T-helper 17 cell (primary cell): ENCODE measurements at places on chromosomes 3 and 15.

DNA sequence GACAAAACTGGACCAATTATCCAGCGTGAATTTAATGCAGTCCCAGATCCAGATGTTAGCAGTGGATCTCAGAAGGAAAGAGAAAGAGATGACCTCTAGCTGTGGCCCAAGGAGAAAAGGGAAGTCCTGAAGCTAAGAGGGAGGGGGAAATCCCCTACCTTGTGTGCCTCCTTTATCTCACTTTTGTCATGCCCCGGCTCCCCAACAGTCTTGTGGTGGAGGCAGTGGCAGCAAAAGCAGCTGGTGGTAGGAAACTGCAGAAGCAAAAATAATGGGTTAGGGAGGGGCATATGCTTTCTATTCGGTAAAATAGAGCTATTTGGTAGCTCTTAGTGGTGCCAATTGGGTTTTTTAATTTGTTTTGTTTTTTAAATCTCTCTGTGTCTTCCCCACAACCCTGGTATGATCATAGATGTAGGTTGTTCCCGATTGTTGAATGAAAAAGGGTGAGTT is 56.5 kb downstream of the MCTP2 start:
- peak; percentile 10 for DNase-seq

- no peak for DNase-seq
These were observed 818.2 kb upstream of the LMCD1 start for GRCh38 chr3:7683426-7683825.

DNA sequence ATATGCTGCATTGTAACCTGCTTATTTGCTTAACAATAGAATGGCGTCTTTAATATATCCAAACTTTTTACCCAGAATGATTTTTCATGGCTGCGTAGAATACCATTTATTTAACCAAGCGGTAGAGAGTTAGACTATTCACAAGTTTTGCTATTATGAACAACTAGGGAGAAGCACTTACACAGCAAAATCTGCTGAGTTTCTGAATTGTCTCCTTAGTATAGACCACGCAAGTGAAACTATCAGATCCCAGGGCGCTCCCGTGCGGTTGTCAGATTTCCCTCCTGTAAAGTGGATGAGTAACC is 12.6 kb upstream of the ADPGK start:
- no peak for DNase-seq

- no peak for DNase-seq
These were observed 99.5 kb downstream of the SV2B start for GRCh38 chr15:91199511-91199910.

GRCh38 chr15:73927003-73927475 is 777 bp downstream of the LOXL1 start:
- no peak for DNase-seq

- DNase-seq, result no peak
These were observed 18.3 kb downstream of the ZIC4 start for GRCh38 chr3:147387885-147388699.

GRCh38 chr3:131454501-131454900 is 48.3 kb downstream of the MRPL3 start:
- DNase-seq, result no peak

GRCh38 chr3:14389166-14389606 is 13.2 kb upstream of the SLC6A6 start:
- DNase-seq, result no peak

DNA sequence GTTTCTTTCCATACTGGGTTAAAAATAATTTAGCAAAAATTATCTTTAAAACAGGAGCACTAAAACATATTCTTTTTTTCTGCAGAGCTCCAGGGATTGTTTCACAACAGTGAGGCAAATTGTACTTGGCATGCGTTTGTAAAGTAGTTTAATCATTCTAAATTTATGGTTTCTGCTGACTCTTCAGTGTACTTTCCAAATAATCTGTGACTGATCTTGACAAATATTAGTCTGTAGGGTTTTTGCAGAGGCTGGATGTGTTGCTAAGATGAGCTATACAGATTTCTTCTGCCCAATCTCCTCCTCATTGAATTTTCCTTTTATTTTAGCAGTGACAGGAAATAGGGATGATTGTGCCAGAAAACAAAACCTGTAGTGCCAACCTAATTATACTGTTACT is 328.0 kb upstream of the MANF start:
- no peak for DNase-seq

- DNase-seq, result no peak
These were observed 159.7 kb downstream of the POLR2M start for GRCh38 chr15:57866149-57866736.

DNA sequence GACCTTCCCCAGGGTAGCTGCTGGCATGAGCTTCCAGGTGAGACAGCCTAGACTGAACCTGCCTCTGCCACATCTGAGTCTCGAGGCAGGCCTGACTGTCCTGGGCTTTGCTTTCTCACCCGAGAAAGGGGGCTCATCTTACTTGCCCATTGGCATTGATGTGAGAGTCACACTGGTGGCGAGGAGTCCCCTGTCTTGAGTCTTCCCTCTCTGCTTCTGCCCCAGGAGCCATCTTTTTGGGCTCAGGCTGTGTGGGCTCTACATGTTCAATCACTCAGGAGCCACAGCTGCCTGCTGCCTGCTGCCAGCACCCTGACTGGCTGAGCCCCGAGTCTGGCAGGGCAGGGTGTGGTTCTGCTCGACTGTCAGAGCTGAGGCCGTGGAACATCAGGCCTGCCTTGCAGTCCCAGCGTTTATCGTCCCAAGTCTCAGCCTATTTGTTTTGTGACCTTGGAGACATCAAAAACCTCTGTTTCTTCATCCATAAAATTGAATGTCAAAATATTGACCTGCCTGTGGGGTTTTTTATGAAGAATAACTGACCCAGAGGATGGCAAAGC is 132.5 kb downstream of the DNAJB8 start:
- DNase-seq, result no peak

DNA sequence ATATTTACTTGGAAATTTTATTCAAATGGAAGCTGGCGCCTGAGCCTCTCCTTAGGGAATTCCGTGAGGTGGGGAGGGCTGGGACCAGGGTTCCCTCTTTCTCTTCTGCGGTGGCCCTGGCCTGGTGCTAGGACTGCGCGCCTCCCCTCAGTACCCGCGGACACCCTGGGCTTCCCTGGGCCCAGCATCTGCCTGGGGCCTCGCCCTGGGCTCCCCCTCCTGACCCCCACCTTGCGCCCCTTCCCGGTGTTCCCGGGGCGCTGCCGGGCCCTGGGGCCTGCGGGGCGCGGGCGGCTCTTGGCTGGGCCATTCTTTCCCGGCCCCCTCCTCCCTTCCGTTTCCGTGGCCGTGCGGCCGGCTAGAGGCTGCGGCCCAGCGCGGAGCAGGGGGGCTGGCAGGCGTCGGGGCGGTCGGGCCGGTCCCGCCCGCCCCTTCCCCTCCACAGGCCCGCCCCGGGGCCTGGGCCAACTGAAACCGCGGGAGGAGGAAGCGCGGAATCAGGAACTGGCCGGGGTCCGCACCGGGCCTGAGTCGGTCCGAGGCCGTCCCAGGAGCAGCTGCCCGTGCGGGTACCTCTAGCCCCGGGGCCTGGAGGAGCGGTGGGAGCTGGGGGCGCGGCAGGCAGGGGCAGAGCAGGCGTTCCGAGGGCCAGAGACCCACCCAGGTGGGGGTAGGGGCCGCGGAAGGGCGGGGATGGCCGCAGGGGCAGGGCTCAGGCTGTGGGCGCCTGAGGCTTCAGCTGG is at the start of gene FES:
Gene FES, plus strand, starts transcription at position 529 of the 743 bp plus-strand sequence. CDS start 542 bp downstream, outside the sequence.
- DNase-seq, result no peak

DNA sequence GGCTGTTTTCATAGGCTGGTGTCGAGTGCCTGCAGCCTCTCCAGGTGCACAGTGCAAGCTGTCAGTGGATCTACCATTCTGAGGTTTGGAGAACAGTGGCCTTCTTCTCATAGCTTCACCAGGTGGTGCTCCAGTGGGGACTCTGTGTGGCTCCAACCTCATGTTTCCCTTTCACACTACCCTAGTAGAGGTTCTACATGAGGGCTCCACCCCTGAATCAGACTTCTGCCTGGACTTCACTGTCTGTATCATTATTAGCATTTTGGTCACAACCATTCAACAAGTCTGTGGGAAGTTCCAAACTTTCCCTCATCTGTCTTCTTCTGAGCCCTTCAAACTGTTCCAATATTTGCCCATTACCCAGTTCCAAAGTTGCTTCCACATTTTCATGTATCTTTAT is 1003.7 kb downstream of the MCTP2 start:
- DNase-seq, result no peak

DNA sequence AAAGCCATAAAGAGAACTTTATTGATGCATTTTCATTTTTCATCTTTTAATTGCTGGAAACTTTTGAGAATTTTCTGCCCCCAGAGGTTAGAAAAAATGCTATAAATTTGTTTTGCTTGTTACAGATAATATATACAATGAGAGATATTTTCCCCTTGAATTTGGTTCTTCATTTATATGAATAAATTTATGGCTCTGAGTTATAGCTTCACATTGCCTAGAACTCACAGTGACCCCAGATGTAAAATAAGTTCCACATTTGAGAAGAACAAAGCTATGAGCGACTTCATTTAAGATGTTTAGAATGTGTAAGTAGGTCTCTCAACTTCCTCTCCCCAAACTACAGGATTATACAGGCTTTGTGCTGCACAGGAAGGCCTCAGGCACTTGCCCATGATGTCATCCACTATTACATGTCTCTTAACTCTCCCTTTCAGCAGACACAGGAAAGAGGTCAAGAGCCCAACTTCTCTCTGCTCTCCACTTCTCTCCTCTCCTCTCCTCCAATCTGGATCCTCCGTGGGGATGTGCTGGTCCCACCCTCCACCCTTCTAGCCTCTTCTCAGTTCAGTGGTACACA is 92.8 kb downstream of the DUT start:
- DNase-seq, result no peak

DNA sequence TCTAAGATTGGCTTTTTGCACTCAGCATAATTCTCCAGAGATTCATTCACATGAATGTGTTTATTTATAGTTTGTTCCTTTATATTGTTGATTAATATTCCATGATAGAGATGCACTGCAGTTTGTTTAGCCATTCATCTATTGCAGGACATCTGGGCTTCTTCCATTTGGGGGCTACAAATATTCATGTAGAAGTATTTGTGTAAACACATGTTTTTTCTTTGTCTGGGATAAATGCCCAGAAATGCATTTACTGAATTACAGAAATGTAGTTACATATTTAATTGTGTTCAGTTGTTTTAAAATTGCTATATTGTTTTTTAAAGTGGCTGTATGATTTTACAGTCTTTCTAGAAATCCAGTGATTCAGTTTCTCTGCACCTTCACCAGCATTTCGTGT is 635.0 kb downstream of the ZIC1 start:
- no peak for DNase-seq

DNA sequence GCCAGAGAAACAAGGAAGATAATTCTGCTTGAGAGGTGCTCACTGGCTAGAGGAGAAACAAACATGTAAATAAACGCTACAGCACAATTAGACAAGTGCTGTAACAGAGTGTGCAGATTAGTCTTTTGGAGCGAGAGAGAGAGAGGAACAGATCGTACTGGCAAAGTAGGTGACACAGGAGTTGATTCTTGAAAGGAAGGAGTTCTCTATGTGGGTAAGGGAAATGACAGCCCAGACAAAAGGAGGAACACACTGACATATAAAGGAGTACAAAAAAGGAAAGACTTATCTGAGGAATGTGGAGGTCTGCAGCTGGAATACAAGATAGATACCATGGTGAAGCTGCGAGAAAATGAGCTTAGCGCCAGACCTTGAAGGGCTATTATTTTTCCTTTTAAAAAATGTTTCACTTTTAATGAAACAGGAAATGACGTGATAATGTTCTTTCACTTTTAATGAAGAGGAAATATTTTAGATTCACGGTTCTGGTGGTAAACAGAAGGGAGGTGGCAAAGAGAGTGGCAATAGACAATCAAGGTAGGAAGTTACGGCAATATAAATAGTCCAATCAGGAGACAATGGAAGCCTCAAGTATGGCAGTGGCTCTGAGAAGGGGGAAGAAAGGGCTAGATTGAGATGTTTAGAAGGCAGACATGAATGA is 202.9 kb downstream of the VPS13C start:
- no peak for DNase-seq

GRCh38 chr3:47581422-47581821 is 2.8 kb upstream of the CSPG5 start:
- no peak for DNase-seq

DNA sequence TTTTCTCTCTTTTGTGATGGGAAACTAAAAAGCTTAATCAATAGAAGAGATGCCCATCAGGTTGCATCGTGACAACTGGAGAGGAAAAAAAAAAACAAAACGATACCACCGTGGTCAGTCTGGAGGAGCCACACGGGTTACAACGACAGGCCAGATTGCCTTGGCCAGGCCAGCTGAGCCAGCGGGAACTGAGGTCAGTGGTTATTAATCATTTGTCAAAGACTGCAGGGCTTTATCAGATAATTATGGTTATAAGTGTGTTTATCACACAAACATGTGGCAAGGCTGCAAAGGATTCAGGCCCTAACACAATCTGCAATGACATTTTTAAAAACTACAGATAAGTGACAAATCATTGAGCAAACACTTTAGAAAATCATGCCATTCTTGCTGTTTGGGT is 135.0 kb upstream of the FAM3D start:
- DNase-seq, result no peak

- no peak for DNase-seq
These were observed 138.1 kb upstream of the CTDSPL start for GRCh38 chr3:37723585-37723984.

GRCh38 chr3:147930232-147930807 is 521.2 kb downstream of the ZIC1 start:
- DNase-seq, result no peak
